ENCODE measurements at places on chromosomes 2 and 18.

DNA sequence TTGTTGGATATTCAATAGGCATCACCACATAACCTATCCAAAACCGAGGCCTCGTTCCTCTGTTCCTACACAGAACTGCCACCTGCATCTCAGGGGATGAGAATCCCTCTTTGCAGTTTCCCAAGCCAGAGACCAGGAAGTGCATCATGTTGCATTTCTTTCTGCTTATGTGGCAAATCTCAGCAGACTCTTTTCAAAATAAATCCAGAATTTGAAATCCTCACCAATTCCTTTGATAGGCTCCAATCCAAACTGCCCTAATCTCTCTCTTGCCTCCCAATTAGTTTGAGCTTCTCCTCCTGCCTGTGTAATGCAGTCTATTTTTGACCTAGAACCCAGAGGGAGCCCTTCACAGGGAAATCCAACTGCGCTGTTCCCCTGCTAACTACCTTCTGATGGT is 215.5 kb downstream of the RNF144A start:
- no peak for DNase-seq

- DNase-seq = no peak
Measured at GRCh38 chr18:24396082-24396633, 1.5 kb downstream of the OSBPL1A start.

DNA sequence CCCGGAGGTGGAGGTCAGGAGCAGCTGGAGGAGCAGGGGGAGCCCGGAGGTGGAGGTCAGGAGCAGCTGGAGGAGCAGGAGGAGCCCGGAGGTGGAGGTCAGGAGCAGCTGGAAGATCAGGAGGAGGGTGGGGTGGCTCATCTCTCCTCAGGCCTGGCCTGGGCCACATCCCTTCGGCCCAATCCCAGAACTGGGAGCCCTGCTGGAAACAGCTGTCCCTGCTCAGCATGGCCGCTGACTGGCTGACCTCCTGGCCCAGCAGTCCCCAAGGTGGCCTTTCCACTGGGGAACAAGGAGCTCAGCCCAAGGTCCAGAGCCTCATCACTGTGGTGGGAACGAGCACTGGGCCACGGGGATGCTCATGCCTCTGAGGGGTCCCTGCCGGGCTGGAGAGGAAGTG is 66.6 kb upstream of the LAPTM4A start:
- no peak for DNase-seq

DNA sequence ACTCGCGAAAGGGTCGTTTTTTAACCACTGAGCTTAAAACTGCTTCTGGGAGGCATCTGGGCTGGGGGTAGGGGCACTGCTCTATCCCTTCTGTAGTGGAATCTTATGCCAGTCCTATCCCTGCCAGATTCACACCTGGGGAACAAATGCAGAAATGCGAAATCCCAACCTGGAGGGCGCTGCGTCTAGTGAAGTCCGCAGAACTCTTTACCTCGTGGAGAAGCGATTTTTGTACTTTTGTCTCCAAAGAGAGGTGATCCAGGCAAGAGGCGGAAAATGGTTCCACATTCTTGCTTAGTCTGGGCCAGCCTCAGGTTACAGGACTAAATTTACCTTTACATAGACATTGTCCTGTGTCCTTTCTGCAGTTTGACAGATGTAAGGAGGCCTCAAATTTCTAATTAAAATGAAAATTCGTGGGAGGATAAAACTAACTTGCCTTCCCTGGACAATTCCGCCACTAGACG is 10.4 kb downstream of the TBR1 start:
- DNase-seq = no peak
